ENCODE measurements at places on chromosomes 1 and 21.
A peak's percentile ranks its signal among the peaks of the same experiment; 100 is the strongest.

DNA sequence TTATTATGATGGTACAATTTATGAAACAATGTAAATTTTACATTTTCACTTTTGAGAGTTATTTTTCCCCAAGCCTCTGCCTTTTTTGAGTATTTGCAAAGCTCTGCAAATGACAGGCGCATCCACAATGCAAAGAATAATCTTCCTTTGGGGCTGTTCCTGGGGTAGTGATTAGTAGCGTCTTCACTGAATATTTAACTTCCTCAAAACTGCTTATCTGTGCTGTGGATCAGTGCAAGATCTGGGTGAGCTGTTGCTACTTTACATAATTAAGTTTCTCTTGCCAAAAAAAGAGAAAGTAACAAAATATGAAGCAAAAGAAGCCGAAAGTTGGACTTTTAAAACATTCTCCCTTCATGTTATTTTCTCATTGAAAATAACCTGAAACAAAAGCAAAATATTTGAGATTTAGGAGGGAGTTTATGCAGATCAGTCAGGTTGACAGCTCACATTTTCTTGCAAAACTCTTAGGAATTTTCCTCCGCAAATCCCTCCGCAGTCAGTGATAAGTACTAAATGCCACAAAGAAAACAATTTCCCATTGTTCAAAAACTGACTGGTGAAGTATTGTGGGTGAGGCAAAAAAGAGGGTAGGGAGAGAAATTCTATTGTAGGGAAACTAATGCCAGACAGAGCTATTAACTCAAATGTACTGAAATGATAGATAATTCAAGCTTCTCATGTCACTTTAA lies 276.4 kb upstream of the B3GALT2 start:
- no peak for DNase-seq

- no peak for DNase-seq
Measured at GRCh38 chr1:1806890-1807289, 28.6 kb upstream of the NADK start.

GRCh38 chr1:210288116-210288515 lies 40.6 kb upstream of the HHAT start:
- DNase-seq = peak; percentile 50

DNA sequence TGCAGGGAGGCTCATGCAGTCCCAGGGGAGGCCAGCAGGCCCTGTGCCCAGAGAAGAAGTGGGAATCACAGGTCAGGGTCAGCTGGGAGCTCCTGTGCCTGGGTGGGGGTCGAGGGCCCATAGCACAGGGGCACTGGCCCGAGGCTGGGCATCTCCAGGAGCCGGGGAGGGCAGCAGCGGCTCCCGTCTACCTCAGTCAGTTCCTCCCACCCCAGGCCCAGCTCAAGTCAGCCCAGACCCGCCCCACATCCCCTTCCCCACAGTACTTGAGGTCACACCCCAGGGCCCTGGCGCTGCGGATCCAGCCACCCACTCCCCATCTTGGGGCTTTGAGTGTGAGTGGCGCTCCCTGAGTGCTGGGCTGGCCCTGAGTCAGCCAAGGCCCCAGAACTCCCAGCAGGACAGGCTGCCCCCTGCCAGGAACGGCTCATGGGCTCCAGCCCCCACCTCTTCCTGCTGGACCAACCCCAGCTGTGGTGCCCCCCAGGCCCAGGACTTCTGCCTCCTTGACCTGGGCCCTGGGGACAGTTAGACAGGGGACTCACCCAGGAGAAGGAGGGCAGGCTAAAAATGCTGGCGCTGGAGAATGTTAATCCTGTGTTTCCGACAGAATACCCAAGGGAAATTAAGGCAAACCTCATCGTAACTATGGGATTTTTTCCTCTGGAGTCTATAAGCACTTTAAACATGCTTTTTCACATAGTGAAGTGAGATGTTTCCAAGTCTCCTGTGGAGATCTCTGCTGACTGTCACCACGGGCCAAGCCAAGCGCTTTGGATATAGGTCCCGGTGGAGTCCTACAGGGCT lies 68.8 kb upstream of the COL6A1 start:
- no peak for DNase-seq

DNA sequence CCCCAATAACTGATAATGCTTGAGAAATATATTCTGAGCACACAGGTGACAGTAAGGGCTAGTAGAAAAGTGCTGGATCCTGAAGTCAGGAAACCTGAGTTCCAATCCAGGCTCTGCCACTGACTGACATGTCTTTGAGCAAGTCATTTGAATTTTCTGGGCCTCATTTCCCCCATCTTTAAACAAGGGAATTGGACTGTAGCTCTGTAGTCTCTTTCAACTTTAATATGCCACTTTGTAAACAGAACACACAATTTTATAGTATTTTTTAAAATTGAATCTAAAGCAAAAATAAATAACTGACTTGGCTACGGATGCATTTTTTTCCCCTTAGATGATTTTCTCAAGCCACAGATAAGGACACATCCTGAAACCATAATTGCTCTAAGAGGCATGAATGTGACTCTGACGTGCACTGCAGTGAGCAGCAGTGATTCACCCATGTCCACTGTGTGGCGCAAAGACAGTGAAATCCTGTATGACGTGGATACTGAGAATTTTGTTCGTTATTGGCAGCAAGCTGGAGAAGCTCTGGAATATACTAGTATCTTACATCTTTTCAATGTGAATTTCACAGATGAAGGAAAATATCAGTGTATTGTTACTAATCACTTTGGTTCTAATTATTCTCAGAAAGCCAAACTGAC lies 37.0 kb downstream of the LRIG2 start:
- DNase-seq = no peak
